ENCODE measurements at places on chromosomes 5 and 9. TPM values are rescaled to one million over a fixed set of nuclear protein-coding genes. Genes with fewer than 3 reads are reported as not detected.

Gene UBAC1
- 65.8 TPM for total RNA-seq

Gene TMEM174
- not detected for total RNA-seq

Gene MAMDC2
- 18.1 TPM for total RNA-seq

Gene SH3PXD2B
- total RNA-seq: 18.0 TPM

Gene C6
- 128 TPM for total RNA-seq

All from right cardiac atrium (tissue), 5 donors.